ENCODE measurements at places on chromosomes 3 and 15.

- DNase-seq = no peak
These were observed 126.5 kb upstream of the GRM7 start for GRCh38 chr3:6734395-6734746.

GRCh38 chr3:52433328-52433995, 11.4 kb downstream of the SEMA3G start:
- DNase-seq = no peak

DNA sequence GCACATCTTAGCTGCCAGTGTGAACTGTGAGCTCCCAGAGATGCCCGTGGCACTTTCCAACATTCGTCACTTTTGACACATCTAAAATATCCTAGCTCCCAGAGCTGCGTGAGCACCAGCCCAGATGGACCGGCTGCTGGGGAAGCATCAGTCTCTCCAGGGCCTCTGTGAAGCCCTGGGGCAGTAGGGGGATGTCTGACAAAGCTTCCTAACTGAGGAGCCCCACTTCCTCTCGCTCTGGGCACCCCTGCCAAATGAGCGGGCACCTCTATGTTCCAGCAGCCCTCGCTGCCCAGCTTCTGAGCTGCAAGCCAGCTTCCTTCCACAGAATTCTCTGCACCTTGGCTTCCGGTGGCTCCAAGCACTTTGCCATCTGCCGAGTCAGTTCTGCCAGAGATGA, 91.1 kb downstream of the LIPC start:
- no peak for DNase-seq

- DNase-seq = no peak
These were observed 27.3 kb downstream of the ARL8B start for GRCh38 chr3:5149306-5149880.

DNA sequence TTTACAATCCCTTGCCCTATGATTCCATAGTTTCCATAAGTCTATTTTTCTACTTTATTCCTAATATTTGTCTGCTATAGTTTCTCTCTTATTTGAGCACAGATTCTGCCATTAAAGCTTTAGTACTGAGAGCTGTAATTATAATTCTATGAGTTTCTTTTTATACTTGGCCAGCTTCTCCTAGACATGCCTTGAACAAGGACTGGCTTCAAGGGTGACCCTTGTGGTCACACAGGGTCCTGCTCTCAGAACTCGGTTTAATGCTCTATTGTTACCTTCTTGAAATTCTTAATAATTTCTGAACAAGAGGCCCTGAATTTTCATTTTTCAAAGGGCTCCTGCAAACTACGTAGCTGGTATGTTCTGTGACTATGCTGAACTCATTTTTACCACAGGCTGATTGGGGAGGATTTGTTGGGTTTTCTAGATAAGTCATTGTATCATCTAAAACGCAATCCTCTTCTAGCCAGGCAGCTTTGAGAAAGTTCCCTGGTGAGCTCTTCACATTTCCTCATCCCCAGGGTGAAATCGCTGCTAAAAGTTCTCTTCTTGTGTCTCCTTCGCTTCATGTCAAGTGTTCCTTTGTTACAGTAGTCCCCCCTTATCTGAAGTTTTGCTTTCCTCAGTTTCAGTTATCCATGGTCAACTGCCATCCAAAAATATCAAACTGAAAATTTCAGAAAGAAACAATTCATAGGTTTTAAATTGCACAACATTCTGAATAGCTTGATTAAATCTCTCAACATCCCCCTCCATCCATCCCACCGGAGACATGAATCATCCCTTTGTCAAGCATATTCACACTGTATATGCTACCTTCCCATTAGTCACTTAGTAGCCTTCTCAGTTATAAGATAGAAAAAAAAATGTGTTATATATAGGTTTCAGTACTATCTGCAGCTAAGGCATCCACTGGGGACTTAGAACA, 12.6 kb upstream of the PLCL2 start:
- no peak for DNase-seq

DNA sequence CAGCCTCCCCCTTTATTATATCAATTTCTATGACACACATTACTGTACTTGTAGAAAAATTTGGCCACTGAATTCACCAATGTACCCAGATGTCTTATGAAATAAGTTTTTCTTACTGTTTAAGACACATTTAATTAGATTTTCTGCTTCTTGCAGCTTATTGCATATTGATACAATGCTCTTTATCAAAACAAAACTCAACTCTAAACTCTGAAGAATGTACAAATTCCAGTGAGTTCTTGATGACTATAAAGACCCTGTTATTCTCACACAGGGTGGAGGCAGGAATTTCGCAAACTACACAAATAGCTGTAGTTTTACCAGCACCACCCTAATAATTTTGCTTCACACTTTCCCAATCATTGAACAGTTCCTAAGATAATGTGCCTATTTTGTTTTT, 22.0 kb downstream of the CMTM6 start:
- no peak for DNase-seq

GRCh38 chr3:22585911-22586310, 617.2 kb upstream of the UBE2E2 start:
- no peak for DNase-seq

DNA sequence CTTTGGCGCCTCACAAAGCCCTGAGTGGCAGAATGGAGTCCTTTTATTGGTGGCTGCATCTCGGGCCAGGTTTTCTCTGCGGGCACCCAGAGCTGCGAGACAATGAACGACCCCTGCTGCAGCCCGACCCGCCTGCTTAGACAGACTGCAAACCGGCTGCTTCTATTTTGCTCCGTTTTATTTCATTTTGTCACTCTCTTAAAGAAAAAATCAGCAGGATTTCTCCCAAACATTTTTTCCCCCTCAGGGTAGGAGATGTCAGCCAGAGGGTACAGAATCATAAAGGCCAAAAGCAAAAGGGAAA, 64.8 kb downstream of the OXNAD1 start:
- no peak for DNase-seq

GRCh38 chr15:39511000-39511915, 69.6 kb upstream of the THBS1 start:
- no peak for DNase-seq

GRCh38 chr3:55873523-55874254, 386.6 kb upstream of the WNT5A start:
- no peak for DNase-seq

DNA sequence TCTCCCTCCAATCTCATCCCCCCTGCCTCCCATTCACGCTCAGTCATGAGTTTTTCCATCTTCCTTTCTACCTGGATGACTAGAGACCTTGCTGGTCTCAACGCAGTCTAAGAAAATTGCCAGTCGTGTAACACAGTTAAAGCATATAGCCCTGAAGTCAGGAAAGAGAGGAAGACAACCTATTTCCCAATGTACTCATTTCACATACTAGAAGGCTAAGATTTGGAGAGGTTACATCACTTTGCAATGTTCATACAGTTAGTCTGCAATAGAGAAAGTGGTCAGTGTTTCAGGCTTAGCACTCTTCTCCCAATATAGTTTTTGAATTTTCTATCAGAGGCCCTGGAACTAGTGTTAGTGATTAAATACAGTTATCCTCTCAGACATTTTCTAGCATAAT, 278.6 kb downstream of the EDEM1 start:
- DNase-seq = no peak

DNA sequence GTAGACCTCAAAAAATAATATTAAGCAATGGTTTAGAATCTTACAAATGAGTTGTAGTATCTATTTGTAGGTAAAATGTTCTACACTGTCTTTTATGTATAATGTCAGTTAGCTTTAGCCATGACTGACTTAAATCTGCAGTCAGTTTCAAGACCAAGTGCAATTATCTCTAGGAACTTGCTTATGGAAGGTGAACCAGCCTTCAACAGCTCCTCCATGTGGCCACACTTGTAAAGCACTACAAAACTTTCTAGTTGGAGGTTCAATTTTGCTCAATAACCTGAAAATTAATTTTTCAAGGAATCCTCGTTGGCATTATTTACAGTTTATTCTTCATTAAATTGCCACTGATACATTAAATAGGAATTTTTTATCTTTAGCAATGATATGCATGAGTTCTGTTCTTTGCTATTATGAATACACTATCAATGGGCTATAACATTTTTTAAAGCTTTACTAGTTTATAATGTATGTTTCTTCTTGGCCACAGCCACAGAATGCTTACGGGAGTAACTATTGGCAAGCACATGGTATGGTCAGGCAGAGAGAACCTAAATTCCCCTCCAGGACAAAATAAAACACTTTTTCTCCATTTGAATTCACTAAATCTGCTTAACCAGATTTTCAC, 315.3 kb upstream of the UBE2E2 start:
- DNase-seq = no peak

GRCh38 chr3:85605066-85605465, 646.3 kb downstream of the CADM2 start:
- no peak for DNase-seq

DNA sequence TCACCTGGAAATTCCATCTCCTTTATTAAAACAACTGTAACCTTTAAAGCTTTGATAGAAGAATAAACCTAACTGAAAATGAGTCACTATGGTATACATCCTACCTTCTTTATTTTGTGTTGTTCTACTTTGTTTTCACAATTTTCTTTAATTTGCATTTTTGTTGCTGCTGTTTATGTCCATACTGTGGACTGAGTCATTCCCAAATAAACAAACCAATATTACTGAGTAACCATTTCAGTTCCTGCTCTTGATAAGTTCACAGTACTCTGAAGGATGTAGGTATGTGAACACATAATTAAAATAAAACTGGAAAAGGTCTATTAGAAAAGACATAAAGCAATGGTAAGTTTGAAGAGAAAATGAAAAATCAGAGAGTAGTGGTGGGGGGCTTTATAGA, 528.5 kb upstream of the GOLIM4 start:
- DNase-seq = no peak

DNA sequence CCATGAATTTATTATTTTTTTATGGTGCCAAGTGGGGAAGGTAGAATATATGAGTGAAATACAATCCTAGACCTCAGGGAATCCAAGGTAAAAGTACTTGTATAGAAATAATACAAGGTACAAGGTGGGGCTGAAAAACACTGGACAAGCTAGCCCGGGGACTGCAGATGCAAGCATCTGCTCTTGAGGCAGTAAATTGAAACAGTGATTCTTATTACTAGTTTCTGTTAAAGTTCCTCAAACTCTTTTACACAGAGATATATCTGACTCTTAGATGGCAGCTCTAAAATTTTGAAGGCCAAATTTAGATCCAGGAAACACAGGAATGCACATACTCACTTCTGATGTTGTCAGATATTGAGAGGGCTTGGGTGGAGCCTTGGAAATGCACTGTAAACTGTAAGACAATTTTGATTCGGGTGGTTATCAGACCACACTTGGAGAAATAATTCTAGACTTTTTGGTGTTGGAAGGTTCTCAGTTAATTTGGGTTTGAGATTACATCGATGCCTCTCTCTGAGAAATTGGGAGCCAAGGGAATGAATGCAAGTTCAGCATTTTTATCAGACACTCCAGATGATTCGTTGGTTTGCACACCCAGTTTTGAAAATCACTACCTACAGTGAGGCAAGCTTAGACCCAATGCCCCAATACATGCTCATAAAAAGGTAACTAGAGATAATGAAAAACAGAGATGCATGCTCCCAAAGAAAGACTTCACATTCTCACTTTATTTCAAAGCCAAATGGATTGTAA, 7.3 kb downstream of the TP63 start:
- DNase-seq = no peak

DNA sequence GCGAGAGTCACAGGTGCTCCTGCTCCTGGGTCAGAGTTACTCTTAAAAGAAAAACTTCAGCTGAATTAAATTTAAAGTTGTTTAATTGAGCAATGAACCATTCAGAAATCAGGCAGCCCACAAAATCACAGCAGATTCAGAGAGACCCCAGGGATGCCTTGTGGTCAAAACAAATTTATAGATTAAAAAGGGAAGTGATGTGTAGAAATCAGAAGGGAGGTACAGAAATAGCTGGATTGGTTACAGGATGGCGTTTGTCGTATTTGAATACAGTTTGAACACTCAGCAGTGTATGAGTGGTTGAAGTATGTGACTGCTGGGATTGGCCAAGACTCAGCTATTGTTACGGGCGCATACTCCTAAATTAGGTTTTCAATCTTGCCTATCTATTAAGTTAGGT, 58.6 kb downstream of the UACA start:
- no peak for DNase-seq

- no peak for DNase-seq
These were observed 11.2 kb downstream of the TGM4 start for GRCh38 chr3:44885618-44886017.

GRCh38 chr3:182524711-182525401, 268.4 kb upstream of the ATP11B start:
- no peak for DNase-seq

GRCh38 chr3:61628636-61629035, 67.3 kb downstream of the PTPRG start:
- no peak for DNase-seq

DNA sequence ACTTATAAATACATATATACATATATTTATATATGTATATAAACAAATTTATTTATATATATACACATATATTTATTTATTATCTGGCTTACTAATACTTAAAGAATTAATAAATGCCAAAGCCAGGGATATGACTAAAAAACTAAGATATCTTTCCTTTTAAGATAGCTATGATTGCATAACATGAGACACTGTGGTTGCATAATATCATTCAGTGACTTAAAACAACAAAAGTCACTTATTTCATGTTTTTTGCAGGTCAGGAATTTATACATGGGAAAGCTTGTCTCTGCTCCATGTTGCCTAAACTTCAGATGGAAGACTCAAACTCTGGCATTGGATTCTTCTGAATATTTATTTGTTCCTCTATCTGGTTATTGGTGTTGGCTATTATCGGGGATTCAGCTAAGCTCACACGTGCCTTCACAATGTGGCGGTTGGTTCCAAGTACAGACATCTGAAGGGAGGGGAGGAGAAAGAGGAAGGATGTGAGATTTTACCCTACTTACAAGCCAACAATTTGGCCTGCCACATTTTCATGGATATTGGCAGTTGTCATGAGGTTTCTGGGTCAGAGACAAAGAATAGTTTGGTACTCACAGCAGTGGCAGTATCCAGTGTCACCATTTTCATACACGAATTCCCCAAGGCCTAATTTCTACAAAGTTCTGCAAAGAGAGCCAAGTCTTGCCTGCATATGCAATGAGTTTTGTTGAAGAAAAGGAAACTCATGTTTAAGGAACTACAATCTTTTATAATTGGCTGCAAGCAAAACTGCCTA, 381.6 kb downstream of the EPHA3 start:
- no peak for DNase-seq
